ENCODE measurements at places on chromosomes 5 and 9. TPM values are rescaled to one million over a fixed set of nuclear protein-coding genes. Genes with fewer than 3 reads are reported as not detected.

NEURL1B gene
- 3.5 TPM for polyA plus RNA-seq

VCAN gene
- polyA plus RNA-seq = 21.5 TPM

KIAA0825 gene
- polyA plus RNA-seq = not detected

NPDC1 gene
- 26.5 TPM for polyA plus RNA-seq

PCA3 gene
- not detected for polyA plus RNA-seq

NEUROG1 gene
- not detected for polyA plus RNA-seq

SMIM33 gene
- polyA plus RNA-seq = not detected

DAB2IP gene
- polyA plus RNA-seq = 12.0 TPM

ISL1 gene
- polyA plus RNA-seq = not detected

AQP3 gene
- 9.3 TPM for polyA plus RNA-seq

CARTPT gene
- polyA plus RNA-seq = 0.51 TPM

PCDH12 gene
- polyA plus RNA-seq = 0.88 TPM

PROB1 gene
- polyA plus RNA-seq = 0.13 TPM

SDHA gene
- polyA plus RNA-seq = 76.3 TPM

FAXDC2 gene
- polyA plus RNA-seq = 14.0 TPM

LRRC26 gene
- not detected for polyA plus RNA-seq

TRIM7 gene
- polyA plus RNA-seq = 6.3 TPM

KCTD16 gene
- not detected for polyA plus RNA-seq
